ENCODE measurements at places on chromosomes 11 and 22. TPM values are rescaled to one million over a fixed set of nuclear protein-coding genes. Genes with fewer than 3 reads are reported as not detected.

OOSP4B gene
- total RNA-seq = not detected

OSM gene
- total RNA-seq = not detected

ADORA2A gene
- 5.4 TPM for total RNA-seq

SLCO2B1 gene
- not detected for total RNA-seq

PIH1D2 gene
- not detected for total RNA-seq

GAB4 gene
- not detected for total RNA-seq

SCN3B gene
- under 0.01 TPM for total RNA-seq

GGTLC2 gene
- not detected for total RNA-seq

KRTAP5-11 gene
- not detected for total RNA-seq

OR51B2 gene
- total RNA-seq = not detected

RIMBP3B gene
- total RNA-seq = 0.09 TPM

OPCML gene
- under 0.01 TPM for total RNA-seq

SWAP70 gene
- 20.7 TPM for total RNA-seq

TECTA gene
- 0.26 TPM for total RNA-seq

Data from pericardium fibroblast (primary cell).